Stimulated activated CD4-positive, alpha-beta T cell treated with anti-CD3 and anti-CD28 coated beads, TNF-alpha, amount 100 ng/mL, for 1 hour (primary cell): ENCODE measurements at places on chromosomes 7 and 10.

DNA sequence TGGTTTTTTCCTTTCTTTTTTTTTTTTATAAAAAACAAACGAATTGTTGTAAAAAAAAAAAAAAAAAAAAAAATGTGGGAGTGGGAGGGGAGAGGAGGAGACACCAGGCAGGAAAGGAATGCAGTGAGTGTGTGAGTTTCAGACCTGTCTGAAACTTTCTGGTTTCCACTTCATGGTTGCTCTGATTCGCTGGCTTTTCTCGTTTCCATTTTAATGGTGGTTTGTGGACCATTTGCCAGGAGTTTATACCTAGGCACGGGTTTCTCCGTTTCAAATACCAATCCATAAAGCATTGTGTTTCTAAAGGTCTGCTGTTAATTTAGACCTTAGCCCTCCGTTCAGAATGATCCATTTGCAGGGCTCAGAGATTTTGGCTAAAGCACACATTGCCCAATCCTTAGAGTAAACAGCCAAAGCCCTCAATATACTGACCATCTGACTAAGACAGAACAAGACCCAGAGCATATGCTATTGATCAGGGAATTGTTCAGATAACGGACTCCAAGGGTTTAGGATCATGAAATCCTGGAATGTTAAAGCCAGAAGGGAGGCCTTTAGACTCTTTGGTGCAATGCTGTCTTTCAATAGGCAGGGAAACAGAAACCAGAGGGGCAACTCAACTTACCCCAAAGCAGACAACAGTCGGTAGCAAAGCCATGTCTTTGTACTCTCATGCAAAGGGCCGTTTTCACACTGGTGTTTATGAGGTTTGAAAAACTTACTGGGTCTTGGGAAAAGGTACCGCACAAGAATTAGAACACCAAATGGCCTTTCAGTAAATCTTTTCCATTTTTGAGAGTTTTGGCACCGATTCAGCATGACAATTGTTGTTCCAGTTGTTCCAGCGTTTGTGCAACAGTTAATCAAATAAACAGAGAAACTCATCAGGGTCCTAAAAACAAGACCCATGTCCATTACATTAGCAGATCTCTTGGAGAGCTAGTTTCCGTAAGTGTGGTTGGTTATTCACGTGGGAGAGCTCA is 94.3 kb upstream of the AGBL3 start:
- DNase-seq = no peak

DNA sequence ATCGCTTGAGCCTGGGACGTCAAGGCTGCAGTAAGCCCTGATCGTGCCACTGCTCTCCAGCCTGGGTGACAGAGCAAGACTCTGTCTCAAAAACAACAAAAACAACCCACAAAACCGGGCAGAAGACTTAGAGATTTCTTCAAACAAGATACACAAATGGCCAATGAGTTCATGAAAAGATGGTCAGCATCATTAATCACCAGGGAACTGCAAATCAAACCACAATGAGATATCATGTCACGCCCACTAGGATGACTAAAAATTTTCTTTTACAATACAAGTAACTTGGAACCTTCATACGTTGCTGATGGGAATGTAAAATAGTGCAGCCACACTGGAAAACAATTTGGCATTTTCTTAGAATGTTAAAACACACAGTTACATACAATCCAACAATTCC is 77.3 kb upstream of the GRID1 start:
- no peak for DNase-seq

DNA sequence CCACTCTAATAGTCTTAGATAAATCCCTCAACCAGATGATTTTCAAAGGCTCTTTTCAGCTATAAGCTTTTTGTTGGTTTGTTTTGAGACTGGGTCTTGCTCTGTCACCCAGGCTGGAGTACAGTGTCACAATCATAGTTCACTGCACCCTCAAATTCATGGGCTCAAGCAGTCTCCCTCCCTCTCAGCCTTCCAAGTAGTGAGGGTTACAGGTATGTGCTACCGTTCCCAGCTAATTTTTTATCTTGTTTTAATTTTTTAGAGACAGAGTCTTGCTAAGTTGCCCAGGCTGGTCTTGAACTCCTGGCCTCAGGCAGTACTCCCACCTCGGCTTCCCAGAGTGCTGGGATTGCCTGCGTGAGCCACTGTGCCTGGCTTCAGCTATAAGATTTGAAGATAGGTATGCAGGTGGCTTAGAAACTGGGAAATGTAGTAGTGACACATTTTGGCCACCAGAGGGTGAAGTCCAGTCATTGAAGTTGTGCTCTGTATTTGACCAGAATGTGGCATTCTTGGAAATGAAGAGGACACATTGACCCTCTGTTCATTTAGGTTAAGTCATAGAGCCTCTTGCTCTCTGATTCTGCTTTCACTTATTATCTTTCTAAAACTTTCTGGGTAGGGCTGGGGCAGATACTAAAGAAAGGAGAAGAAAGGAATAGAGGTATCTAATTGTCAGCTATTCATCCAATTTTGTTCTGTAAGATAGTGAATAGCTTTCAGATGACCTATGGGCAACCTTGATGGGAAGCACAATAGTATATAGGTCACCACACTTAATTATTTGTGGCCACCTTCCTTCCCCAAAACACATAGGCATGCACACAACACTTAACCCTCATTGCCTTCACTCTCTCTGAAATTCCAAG is 36.0 kb downstream of the R3HCC1L start:
- DNase-seq = no peak

DNA sequence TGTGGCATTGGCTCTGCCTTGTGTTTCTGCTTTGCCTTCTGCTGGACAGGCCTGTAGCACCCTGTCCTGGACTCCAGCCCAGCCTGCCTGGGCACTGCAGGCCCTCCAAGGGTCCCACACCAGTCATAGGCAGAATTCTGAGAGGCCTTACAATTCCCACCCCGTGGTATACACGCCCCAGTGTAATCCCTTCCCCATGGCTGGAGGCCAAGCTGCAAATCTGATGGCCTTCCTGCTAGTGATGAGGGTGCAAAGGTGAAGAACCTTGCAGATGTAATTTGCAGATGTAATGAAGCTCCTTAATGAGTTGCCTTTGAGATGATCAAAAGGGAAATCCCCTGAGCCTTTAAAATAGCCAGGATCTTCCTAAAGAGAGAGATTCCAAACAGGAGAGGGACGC is 325.1 kb upstream of the ZNF32 start:
- DNase-seq = no peak

DNA sequence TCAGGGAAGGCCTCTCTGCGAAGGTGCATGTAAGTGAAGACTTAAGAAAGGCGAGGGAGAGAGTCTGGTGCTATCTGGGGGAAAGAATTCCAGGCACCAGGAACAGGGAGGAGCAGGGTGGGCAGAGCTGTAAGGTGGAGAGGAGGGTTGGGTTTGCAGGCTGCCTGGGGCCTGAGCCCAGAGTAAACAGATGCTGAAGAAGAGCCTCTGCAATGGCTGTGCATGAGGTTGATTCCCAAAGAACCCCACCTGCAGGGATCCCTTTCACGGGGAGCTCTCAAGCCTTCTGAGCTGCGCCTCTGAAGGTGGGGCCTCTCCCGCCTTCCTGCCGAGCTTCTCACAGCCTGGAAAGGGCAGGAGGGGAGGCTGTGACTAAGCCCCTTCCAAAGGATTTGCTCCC is 115.1 kb downstream of the RNF216 start:
- no peak for DNase-seq

GRCh38 chr10:90399782-90400181 is 458.1 kb downstream of the HTR7 start:
- no peak for DNase-seq

DNA sequence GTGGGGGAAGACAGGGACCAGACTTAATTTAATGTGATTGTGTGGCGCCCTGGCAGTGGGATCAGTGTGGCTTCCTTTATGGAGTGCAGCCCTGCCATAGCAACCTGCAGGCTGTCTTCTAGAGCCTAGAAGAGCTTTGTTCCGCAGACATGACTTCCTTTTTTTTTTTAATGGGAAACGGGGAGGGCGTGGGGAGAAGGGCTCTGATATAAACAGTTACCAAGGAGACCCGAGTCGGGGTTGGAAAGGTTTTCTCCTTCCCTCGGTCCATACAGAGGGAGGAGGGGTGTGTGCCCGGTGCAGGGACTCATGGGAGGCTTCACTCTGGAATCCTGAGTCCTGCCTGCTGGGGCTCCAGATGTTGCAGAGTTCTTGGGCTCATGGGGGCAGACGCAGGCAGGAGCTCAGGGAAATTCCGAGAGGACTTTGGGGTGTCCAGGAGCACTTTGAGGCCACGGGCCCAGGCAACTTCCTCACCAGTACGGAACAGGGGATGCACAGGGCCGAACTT is 26.9 kb downstream of the TMEM120A start:
- no peak for DNase-seq

- DNase-seq = no peak
Measured at GRCh38 chr10:62456611-62457101, 82.5 kb downstream of the ZNF365 start.

DNA sequence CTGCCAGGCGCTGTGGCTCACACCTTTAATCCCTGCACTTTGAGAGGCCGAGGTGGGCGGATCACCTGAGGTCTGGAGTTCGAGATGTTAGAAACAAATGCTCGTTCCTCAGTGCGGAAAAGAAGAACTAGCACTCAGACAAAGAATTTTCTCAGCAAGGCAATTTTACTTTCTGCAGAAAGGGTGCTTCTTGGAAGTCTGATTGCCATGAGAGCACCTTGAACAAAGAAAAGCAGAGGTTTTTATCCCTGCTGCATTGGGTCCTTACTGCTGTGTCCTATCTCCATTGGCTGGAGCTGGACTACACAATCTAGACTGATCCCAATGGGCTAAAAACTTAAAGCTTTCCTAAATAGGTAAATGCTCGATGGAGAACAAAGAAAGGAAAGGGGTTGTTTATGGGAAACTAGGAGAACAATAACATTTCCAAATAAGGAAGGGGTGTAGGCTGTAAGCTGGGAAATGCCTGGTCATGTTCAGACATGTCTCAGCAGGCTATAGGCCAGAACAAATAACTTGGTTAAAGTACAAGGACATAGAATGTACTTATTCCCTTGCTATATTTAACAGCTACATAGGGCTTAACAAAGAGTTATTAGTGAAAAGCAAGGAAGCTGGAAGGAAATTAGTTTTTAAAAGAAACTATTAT is 26.1 kb upstream of the ACTR3B start:
- no peak for DNase-seq

GRCh38 chr10:52883996-52884871 is 111.7 kb upstream of the MBL2 start:
- no peak for DNase-seq

DNA sequence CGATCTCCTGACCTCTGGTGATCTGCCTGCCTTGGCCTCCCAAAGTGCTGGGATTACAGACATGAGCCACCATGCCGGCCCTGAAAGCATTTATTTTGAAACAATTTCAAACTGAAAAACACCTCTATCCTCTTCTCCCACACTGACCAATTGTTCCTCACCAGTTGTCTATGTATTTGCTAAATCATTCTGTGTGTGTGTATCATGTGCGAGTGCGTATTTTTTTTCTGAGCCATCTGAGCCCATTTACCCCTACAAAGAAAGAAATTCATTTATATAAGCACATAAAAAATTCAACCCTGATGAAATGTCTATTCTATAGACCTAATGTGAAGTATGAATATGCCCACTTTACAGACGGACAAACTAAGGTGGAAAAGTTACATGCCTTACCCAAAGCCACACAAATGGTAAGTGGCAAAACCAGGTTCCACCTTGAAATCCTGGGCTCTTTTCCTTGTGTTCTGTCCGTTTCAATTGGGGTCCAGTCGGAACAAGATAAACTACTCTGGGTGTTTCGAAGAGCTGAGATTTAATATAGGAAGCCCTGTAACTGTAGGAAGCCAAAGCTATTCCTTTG is 46.8 kb downstream of the RBM17 start:
- DNase-seq = no peak

DNA sequence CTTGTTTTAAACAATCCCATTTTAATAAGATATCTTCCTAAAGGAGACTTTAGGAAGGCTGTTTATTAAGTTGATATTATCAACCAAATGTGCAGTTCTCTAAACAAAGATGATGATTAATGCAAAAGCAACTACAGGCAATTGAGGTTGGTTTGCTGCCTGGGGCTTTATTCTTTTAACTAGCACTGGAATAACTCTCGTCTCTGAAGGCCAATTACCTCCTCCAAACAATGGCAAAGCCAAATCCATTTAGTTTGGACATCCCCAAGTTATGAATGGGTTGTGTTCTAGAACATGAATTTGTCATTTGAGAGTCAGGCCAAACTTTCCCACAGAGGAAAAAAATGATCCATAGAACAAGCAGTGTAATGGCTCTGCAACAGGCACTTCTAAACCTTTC is 114.1 kb downstream of the SLC16A9 start:
- no peak for DNase-seq

DNA sequence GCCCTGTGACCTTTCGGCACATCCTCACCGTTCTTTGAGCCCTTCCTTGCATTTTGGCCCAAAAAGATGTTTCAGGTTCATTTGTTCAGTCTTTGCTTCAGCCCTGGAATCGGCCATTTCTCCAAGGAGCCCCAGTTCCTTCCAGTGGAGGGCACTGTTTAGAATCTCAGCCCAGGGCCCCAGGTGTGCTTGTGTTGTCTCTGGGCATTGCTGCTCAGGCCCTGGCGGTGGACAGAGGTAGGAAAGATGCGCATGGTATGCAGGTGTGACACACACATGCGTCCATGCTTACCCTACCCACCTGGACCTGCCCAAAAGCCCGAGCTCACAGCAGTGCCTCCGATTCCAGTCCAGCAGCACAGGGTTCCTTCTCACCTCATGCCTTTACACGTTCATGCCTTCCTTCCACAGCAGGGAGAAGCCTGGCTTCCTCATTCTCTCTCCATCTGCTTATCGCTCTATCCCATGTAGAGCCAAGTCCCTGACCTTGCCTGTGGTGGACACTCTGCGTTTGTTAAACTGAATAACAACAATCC is 70.6 kb downstream of the LHPP start:
- DNase-seq = no peak

DNA sequence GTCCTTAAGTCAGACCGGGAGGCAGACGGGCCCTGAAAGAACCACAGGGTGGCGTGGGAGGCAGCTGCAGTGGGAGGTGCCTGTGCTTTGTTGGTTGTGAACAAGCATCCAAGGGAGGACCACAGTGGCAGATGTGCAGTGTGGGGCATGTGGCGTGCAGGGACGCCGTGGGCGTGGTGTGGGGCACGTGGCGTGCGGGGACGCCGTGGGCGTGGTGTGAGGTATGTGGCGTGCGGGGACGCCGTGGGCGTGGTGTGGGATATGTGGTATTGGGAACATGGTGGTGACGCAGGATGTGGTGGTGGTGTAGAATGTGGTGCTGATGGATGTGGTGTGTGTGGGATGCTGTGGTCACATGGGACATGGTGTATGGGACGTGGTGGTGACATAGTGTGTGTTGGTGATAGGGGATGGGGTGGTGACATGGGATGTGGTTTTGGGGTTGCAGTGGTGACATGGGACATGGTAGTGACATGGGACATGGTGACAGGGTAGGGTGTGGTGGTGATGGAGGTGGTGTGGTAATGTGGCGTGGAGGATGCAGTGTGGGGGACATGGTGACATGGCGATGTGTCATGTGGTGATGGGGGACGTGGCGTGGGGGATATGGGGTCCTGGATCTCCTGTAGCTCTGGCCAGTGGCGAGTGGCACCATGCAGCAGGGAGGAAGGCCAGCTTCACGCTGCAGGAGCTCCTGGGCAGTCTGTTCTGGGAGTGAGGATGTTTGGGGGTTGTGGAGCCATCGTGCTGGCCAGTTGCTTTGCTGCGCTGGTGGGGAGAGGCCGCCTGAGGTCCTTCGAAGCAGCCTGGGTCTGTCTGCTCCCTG is 78.8 kb downstream of the INPP5A start:
- no peak for DNase-seq

GRCh38 chr7:134420424-134421125 is 38.3 kb downstream of the AKR1B1 start:
- no peak for DNase-seq

- no peak for DNase-seq
Measured at GRCh38 chr10:22932626-22933370, 4.9 kb downstream of the ARMC3 start.

- no peak for DNase-seq
Measured at GRCh38 chr7:45593121-45593541, 19.0 kb downstream of the ADCY1 start.

- DNase-seq = no peak
Measured at GRCh38 chr10:110305767-110306451, 1.2 kb upstream of the SMNDC1 start.
